Natural killer cell (primary cell): ENCODE measurements at places on chromosomes 3 and 15. TPM values are rescaled to one million over a fixed set of nuclear protein-coding genes. Genes with fewer than 3 reads are reported as not detected.

Gene ACTR8
- 41.5 TPM for total RNA-seq

DNA sequence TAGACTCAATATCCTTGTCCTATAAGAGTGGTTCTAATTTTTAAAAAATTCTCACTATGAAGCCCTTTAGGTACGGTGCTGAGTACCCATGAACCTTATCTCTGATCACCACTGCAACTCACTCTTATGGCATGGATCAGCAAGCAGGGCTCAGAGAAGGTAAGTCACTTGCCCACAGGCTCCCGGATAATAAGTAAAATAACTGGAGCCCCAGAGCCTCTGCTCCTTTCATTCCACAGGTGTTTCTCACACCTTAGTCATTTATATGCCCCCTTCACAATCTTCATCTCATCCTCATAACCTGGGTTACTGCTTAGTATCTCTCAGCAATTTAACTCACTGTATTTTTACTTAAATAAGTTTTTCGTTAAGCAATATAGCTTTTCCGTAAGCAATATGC, 28.4 kb upstream of the AKAP13 start:
- DNase-seq = no peak
- H3K4me1 ChIP-seq = peaks cover 3% of the 10 kb centered on the region
- H3K27me3 ChIP-seq = no peaks in the 10 kb centered on the region
- no peak overlapping the region for H3K27ac ChIP-seq
- H3K4me3 ChIP-seq = no peak overlapping the region
- H3K36me3 ChIP-seq = no peaks in the 10 kb centered on the region

- H3K36me3 ChIP-seq = no peaks in the 10 kb centered on the region
- no peak overlapping the region for H3K27ac ChIP-seq
- no peaks in the 10 kb centered on the region for H3K27me3 ChIP-seq
- no peak overlapping the region for H3K4me3 ChIP-seq
Observed at GRCh38 chr15:95887666-95888390, 442.7 kb upstream of the NR2F2 start.

GRCh38 chr15:85509973-85510372, 129.6 kb downstream of the AKAP13 start:
- DNase-seq = no peak
- H3K4me1 ChIP-seq = no peaks in the 10 kb centered on the region
- no peaks in the 10 kb centered on the region for H3K36me3 ChIP-seq
- no peak overlapping the region for H3K4me3 ChIP-seq
- H3K27me3 ChIP-seq = no peaks in the 10 kb centered on the region

DNA sequence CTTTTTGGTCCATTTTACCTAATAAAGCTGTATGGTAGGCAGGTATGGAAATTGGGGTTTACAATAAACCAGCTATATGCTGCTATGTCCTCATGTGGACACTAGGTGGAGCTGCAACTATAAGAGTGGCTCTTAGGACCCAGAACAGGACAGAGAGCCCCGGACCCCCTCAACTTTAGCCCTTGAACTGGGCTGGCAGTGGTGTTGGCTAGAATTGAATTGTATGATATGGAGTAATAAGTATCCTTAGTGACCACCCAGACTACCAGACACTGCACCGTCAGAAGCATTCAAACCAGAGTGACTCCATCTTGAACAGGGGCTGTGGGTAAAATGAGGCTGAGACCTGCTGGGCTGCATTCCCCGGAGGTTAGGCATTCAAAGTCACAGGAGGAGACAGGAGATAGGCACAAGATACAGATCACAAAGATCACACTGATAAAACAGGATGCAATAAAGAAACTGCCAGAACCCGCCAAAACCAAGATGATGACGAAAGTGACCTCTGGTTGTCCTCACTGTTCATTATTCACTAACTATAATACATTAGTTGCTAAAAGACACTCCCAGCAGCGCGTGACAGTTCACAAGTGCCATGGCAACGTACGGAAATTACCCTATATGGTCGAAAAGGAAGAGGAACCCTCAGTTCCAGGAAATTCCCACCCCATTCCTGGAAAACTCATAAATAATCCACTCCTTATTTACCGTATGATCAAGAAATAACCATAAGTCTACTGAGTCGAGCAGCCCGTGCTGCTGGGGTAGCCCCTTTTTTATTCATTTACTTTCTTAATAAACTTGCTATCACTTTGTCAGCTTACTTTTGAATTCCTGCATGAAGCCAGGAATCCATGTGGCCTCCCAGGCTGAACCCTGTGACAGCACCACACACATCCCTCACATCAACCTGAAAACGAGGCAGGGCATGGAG, 68.7 kb upstream of the BLM start:
- peak overlapping the region; percentile 27 for H3K27ac ChIP-seq
- H3K36me3 ChIP-seq = peaks cover 4% of the 10 kb centered on the region
- peaks cover 12% of the 10 kb centered on the region for H3K4me1 ChIP-seq
- no peak overlapping the region for H3K4me3 ChIP-seq
- H3K27me3 ChIP-seq = no peaks in the 10 kb centered on the region
- peak; percentile 85 for DNase-seq

DNA sequence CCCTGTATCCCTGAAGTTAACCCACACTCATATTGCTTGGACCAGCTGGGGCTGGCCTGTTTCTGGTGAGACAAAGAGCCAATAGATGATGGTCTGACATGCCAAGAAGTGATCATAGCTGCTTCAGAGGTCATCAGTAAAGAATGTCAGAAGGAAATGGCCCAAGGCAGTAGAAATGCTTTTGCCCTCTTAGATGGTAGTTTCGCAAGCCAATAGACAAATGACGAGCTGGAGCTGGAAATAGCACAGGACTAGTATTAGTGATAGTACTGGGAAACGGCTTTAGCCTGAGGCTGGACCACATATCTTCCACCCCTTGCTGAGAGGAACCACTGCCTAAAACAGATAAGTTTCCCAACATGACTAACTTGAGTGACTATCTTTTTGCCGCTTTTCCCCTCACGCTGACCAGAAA, 176.1 kb upstream of the THBS1 start:
- no peaks in the 10 kb centered on the region for H3K36me3 ChIP-seq
- no peak for DNase-seq
- H3K4me1 ChIP-seq = no peaks in the 10 kb centered on the region
- H3K27me3 ChIP-seq = no peaks in the 10 kb centered on the region

- no peak overlapping the region for H3K27ac ChIP-seq
- no peak overlapping the region for H3K4me3 ChIP-seq
- no peak for DNase-seq
- H3K27me3 ChIP-seq = no peaks in the 10 kb centered on the region
- H3K36me3 ChIP-seq = no peaks in the 10 kb centered on the region
- no peaks in the 10 kb centered on the region for H3K4me1 ChIP-seq
Observed at GRCh38 chr3:58326267-58326900, 6.3 kb upstream of the PXK start.

Gene CYP8B1
- total RNA-seq = not detected

Gene AMT
- 13.4 TPM for total RNA-seq

DNA sequence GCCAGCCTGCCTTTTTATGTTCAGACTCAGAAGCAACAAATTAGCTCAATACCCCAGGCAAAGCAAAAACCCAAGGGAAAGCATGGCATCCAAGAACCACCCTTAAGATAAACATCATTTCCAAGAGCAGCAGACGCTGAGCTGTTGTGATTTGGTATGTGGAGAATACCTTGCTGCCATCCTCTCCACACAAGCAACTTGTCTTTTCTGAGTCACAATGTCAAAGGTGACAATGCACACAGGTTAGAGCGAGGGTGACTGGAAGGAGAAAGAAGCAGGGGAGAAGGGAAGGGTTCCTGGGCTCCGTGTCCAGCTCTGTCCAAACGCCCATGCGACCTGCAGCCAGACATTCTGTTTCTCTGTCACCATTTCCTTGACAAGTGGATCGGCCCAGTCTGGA, 6.0 kb downstream of the PCSK6 start:
- H3K27ac ChIP-seq = no peak overlapping the region
- no peaks in the 10 kb centered on the region for H3K36me3 ChIP-seq
- DNase-seq = no peak
- H3K4me3 ChIP-seq = no peak overlapping the region

GRCh38 chr3:133734305-133734704, 11.9 kb upstream of the TF start:
- DNase-seq = no peak
- no peak overlapping the region for H3K27ac ChIP-seq
- no peaks in the 10 kb centered on the region for H3K27me3 ChIP-seq
- H3K4me3 ChIP-seq = no peak overlapping the region
- no peaks in the 10 kb centered on the region for H3K4me1 ChIP-seq
- no peaks in the 10 kb centered on the region for H3K36me3 ChIP-seq

- peak overlapping the region; percentile 19 for H3K27ac ChIP-seq
- H3K4me1 ChIP-seq = peaks cover 20% of the 10 kb centered on the region
- H3K4me3 ChIP-seq = no peak overlapping the region
- no peak for DNase-seq
- H3K27me3 ChIP-seq = no peaks in the 10 kb centered on the region
- no peaks in the 10 kb centered on the region for H3K36me3 ChIP-seq
Observed at GRCh38 chr15:70023769-70024491, 73.8 kb downstream of the TLE3 start.

DNA sequence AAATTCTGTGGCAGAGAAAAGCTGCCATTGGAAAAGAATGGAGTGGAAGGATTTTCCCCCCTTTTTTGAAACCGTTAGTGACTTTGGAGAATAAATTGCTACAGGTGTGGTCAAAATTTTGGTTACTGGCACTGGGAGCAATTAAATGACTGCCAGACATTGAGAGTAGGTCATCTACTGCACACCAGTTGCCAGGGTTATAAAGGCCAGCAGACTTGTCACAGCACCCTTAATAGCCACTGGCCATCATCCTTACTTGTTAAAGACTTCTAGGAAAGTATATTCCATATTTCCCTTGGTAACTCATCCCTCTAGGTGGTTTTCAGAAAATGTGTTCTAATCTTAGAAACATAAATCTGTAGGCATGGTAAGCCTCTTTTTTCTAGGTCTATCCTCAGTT, 8.0 kb downstream of the PIK3CA start:
- no peaks in the 10 kb centered on the region for H3K27me3 ChIP-seq
- H3K36me3 ChIP-seq = no peaks in the 10 kb centered on the region
- H3K4me3 ChIP-seq = no peak overlapping the region
- no peak for DNase-seq
- peaks cover 3% of the 10 kb centered on the region for H3K4me1 ChIP-seq
- no peak overlapping the region for H3K27ac ChIP-seq

DNA sequence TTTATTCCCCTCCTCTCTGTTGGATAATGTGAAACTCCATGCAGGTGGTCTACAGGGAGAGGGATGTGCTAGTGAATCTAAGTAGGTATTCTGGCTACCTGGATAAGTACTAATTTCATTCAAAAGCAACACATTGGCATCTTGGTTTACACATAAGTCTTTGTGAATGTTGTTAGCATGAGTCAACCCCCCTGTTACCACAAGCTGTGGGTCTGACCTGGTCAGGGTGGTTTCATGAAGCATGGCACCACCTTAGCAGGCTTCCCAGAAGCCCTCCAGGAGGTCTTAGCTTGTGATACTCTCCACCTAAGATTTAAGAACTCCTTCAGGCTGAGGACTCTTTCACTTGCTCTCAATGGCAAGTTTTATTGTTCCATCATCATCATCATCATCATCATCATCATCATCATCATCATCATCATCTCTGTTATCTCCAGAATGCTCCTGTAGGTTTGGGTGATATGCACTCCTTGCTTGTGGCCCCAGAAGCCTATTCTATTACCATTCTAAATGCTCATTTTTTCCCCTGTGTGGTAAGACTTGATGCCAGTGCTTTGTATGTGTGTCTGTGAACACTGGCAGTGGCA, 62.8 kb downstream of the EPHB1 start:
- H3K4me1 ChIP-seq = peaks cover 6% of the 10 kb centered on the region
- no peak for DNase-seq
- H3K36me3 ChIP-seq = no peaks in the 10 kb centered on the region
- no peak overlapping the region for H3K27ac ChIP-seq
- H3K27me3 ChIP-seq = no peaks in the 10 kb centered on the region
- H3K4me3 ChIP-seq = no peak overlapping the region
